ENCODE measurements at places on chromosomes 2 and 18.

DNA sequence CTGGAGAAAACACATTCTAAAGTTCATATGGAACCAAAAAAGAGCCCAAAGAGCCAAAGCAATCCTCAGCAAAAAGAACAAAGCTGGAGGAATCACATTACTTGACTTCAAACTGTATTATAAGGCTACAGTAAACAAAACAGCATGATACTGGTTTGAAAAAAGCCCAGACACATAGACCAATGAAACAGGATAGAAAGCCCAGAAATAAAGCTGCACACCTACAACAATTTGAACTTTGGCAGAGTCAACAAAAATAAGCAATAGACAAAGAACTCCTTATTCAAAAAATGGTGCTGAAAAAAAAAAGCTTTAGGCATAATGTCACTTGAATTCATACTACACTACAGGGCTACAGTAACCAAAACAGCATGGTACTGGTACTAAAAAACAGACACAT lies 289.6 kb downstream of the NR4A2 start:
- DNase-seq: no peak

GRCh38 chr2:37414470-37414949 lies 70.1 kb downstream of the QPCT start:
- no peak for DNase-seq

DNA sequence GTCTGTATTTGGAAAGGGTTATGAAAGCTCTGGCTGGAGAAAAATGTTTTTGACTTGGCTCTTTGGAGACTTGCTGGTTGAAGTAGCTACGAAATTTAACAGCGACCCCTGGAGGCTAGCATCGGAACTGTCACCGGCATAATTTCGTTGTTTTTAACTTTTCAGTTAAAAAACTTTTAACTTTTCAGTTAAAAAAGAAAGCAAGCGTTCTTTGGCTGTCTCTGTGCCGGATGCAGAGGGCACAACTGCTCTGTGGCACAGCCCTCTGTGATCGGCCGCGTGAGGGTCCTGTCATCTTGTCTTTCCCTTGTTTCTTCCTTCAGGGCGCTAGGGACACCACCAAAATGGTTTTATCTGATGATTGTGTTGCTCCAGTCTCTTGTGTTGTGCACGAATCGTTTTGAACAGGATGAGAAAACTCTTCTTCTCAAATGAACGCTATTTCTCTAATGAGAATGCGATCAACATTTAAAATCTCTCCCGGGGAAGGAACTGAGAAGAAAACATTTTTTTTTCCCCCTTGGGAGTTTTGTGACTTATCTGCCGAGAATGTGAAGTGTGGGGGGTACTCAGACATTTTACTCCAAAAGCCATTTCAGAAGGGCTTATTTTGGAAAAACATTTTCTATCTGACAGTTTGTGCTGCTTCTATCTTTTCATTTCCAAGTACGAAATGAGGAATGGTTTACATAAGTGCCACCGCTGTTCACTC lies 57.1 kb downstream of the ADCYAP1 start:
- DNase-seq: peak; percentile 60

- peak; percentile 64 for DNase-seq
Measured at GRCh38 chr2:173355132-173355865, 627 bp downstream of the CDCA7 start.

DNA sequence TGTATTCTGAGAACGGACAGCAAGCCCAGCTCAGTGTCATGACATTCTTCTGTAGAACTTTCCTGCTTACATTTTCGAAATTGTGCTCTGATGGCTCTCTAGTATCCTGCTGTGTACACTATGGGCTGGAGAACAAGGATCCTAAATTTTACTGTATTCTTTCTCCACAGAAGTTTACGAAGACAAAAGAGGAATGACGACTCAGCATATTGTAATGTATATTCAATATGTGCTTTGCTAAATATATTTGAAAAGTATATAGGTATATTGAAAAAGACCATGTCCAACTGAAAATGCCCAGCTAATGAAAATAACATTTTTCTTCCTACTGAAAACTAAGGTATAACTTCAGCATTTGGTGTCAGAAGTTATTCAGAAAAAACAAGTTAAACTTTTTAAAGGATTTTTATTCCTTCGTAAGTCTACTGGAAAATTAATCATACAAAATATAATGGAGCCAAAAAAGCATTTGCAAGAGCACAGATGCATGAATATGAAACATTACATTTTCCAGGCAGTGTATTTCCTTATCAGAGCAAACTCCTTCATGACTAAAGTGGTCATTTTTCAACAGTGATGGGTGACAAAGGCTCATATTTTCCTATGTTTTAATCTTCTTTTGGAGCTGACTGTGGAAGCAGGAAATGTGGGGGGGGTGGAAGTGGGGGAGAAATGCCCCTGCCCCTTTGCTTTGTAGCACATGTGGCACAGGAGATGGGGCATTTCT lies 143.8 kb upstream of the THUMPD2 start:
- DNase-seq: no peak

DNA sequence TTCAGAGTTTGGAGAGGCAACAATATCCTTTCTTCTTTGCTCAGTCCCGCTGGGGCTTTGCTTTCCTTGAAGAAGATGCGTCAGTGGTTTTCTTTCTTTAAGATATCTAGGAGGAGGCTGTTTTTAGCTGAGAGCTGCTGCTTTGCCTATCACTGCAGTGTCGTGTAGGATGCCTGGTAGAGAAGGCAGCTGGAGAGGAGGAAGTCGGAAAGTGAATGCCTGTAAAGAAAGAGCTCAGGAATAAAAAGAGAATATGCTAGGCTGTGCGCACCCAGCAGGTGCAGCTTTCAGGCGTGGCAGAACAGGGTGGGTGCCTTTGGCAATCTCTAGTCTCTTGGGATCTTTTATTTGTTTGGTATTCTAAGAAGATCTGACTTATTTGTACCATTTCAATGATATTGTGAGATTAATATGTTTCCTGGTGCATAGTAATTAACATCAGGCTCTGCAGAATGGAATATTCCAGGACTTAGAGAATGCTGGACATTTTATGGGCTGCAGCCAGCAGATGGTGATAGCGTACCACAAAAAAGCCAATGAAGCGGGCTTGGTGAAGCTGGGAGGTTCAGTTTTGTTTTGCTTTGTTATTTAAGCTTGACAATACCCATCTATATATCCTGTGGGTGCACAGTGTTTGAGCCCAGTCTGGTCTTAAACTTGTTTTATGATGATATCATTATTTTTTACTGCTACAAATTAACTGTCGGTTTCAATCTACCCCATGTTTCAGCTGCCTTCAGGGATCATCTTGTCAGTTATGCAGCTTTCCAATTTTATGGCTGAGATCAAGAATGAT lies 34.9 kb downstream of the CAVIN2 start:
- peak; percentile 42 for DNase-seq

DNA sequence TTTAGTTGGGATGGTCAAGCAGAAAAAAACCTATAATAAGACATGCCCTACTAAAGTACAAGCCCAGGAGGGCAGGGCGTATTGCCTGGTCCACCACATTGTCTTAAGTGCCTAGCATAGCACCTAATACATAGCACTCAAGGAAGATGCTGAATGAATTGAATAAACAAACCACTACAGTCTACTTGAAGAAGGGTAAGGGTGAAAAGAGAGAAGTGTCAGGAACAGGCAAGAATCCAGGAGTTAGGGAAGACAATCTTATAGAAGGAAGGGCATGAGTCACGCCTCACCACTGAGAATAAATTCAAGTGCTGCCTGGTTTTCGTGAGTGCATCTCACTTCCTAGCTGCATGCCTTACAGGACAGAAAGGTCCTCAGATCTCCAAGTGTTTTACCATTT lies 13.9 kb downstream of the SLC19A3 start:
- DNase-seq: no peak

DNA sequence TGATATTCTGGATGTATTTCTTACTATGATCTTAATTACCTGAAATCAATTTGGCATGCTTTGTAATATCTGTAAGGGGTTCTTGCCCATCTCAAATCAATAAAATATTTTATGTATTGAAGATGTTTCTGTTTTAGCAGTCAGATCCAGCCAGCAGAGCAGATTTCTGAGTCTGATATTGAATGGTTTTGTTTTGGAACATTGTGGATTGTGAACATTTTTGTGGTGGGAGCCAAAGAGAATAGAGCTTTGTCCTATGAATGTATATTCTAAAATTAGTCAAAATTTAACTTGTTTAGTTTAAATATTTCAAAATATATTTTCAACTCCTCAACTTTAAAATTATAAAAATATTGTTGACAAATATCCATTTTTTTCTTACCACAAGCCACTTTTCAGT lies 197.0 kb downstream of the UBE2E3 start:
- DNase-seq: no peak

DNA sequence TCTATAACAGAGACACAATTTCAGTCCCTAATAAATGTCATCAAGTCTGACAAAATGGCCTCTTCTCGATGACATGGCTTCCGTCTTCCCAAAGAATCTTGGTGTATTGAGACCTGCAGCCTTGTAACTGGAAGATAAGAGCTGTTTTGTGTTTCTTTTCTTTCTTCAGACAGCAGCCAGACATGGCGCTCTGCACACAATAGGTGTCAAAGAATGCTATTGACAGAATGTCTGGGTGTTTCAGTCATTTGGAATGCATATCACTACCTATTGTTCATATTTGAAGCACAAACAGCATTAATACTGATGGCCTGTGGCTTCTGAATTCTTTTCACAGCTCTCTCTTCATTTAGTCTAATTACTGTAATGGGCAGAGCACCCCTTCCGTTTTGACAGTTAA lies 344.8 kb downstream of the RPRM start:
- no peak for DNase-seq

DNA sequence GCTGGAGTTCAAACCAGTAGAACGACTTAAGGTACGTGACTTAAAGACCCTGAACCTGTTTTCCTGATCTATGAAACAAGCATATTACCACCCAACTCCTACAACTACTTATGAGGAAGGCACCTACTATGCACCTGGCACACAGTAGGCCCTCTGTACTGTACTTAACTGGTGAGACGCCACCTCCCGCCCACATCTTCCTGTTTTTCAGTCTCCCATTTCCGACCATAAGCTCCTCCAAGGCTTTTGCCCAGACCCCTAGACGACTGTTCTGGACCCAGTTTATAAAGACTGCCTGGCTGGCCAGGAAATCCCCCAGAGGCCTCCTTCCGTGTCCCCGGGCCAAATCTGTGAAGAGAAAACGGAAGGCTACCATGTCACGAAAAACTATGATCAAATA lies 1.5 kb downstream of the GALNT14 start:
- no peak for DNase-seq

GRCh38 chr2:78541451-78542267 lies 483.8 kb upstream of the REG3G start:
- DNase-seq: no peak

DNA sequence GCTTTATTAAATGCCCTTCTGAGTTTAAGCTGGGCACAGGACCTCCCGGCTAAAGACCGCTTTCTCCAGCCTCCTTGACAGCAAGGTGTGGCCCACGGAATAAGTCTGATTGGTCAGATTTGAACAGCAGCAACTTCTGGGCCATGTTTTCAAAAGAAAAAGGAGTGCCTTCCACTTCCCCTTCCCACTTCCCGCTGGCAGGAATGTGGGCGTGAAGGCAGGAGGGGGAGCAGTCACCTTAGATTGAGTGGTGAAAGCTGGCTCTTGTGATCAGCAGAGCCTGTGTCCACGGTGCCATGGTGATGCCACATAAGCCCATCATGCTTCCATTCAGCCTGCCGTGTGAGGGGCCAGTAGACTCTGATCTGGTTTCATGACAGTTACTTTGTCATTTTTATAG lies 136.6 kb upstream of the GLI2 start:
- no peak for DNase-seq

- DNase-seq: no peak
Measured at GRCh38 chr2:79903222-79904000, 390.6 kb downstream of the CTNNA2 start.

GRCh38 chr2:49035481-49035880 lies 118.8 kb downstream of the FSHR start:
- no peak for DNase-seq

- no peak for DNase-seq
Measured at GRCh38 chr2:202495230-202495604, 119.1 kb downstream of the BMPR2 start.

- DNase-seq: no peak
Measured at GRCh38 chr2:158903711-158904405, 64.6 kb upstream of the TANC1 start.

- DNase-seq: no peak
Measured at GRCh38 chr18:37305066-37305465, 260.5 kb downstream of the CELF4 start.

DNA sequence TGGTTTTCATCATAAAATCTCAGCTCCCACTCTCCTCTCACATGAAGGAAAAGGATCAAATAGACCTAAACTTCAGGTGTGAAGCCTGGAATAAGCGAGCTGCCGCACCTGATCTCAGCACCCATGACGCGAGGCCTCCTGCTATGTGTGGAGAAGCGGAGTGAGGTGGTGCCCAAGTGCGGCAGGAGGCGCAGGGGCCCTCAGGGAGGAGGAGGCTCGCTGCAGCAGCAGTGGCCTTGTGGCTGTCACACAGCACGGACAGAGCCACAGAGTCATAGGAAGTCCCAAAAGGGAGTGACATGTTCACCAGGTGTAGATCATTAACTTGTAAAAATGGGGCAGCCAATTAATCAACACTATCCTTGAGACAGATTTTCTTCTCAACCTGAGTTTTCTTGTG lies 9.1 kb downstream of the SCLY start:
- DNase-seq: no peak

GRCh38 chr2:84956334-84957297 lies 14.3 kb upstream of the KCMF1 start:
- no peak for DNase-seq

GRCh38 chr2:20207051-20207450 lies 17.9 kb downstream of the SDC1 start:
- no peak for DNase-seq

GRCh38 chr2:121055088-121055487 lies 229.9 kb downstream of the TFCP2L1 start:
- no peak for DNase-seq

DNA sequence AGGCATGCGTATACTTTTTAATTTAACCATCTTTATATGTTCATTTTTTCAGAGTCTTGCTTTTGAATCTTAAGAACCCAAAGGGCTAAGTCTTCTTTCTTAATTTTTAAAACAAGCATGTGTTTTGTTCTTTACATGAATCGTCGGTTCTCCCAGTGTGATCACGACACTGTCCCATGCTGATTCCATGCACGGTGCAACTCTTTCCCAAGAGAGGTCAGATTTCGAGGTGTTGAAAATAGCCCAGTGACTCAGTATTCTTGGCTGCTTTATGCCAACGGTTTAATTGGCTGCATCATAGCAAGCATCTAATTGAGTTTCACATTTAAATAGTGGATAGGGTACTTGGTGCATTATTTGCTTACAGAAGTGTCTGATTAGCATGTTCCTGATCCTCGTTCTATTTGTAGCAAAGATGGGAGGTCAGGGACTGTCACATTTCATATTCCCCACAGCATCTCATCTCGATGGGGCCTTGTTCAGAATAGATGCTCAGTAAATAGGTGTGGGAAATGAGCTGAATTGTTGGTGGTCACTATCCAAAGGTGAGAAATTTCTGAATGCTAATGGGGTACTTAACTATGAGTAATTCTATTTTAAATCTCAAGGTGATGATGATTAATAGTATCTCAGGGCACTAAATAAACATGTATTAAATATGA lies 2.8 kb downstream of the NPAS2 start:
- DNase-seq: no peak

- DNase-seq: no peak
Measured at GRCh38 chr2:137333386-137334165, 568.2 kb downstream of the THSD7B start.

GRCh38 chr2:237879058-237879430 lies 19.6 kb downstream of the RAMP1 start:
- no peak for DNase-seq
